ENCODE measurements at places on chromosomes 16 and 17. TPM values are rescaled to one million over a fixed set of nuclear protein-coding genes. Genes with fewer than 3 reads are reported as not detected.

Gene SEBOX
- not detected for total RNA-seq

Gene TNRC6C
- total RNA-seq, result 13.1 TPM

Gene DECR2
- 17.5 TPM for total RNA-seq

Gene SDR42E2
- total RNA-seq, result not detected

Gene KIF18B
- 7.3 TPM for total RNA-seq

Gene FGF11
- total RNA-seq, result 0.51 TPM

Gene OGFOD1
- total RNA-seq, result 71.6 TPM

Gene TMEM100
- 8.0 TPM for total RNA-seq

Gene C17orf113
- total RNA-seq, result 0.17 TPM

Gene RPL27
- total RNA-seq, result 842 TPM

Gene RAB26
- 0.84 TPM for total RNA-seq
